ENCODE measurements at places on chromosomes 16 and 17.

DNA sequence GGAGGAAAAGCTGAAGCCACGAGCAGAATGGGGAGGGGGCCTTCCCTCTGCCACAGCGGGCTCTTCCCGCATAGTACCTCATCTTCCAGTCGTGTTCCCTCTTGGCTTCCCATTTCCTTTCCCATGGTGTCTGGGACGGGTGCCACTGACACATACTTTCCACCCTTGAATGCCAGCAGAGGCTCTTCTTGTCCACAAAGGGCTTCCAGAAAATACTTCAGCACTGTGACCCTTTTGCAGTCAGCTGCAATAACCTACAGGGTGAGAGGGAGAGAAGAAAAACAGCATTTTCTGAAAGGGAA is 30.7 kb downstream of the HIC1 start:
- DNase-seq, result no peak

- no peak for DNase-seq
Observed at GRCh38 chr16:10077861-10078260, 104.4 kb downstream of the GRIN2A start.

GRCh38 chr17:71067669-71068407 is 898.5 kb downstream of the KCNJ2 start:
- DNase-seq, result no peak

- peak; percentile 87 for DNase-seq
Observed at GRCh38 chr17:43832976-43833829, at the start of gene MPP3. Gene MPP3 (minus strand): TSS chr17:43833146. CDS start chr17:43831906, 1,240 bp downstream.

DNA sequence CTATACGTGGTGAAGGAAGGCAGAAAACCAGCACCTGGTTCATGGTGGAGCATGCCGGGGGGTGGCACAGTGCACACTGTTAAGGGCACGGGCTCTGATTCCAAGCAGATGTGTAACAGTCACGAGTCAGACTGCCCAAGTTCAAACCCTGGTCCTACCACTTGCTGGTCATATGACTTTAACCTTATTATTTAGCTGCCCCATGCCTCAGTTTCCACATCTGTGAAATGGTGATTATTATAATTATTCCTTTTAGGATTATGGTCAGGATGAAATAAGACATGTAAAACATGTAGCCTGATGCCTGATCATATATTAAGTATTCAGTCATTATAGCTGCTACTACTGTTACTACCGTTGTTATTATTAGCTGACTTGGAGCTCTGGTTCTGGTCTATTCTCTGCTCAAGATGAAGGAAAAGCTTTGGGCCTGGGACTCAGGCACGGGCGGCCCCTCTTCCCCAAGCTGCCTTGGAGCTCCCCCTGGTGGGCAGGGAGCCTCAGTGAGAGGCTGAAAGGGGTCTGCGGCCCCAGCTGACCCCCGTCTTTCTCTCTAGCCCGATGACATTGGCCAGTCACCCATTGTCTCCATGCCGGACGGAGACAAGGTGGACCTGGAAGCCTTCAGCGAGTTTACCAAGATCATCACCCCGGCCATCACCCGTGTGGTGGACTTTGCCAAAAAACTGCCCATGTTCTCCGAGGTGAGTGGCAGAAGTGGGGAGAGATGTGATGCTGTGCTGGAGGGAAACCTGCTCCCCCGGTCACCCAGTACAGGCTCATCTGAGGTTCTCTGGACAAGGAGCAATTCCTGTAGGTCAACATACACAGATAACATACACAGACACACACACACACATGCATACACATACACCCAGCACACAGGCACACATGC is 14.0 kb downstream of the NR1D1 start:
- DNase-seq, result no peak

DNA sequence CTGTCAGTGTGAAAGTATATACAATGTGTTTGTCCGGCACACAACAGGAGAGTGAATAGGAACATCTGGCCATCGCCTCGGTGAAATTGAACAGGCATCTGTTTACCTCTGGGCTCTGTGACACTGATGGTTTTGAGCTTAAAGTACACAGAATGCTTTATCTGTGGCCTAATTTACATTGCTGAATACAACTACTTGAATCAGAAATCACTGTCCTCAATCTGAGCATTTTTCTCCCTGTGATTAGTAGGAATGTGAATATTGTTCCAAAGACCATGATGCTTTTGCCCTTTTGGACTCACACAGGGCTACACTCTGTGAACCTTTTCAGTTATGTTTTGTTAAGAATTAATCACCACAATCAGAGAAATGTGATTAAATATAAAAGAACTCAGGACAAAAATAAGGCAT is 323.0 kb upstream of the TBX2 start:
- no peak for DNase-seq

- no peak for DNase-seq
Observed at GRCh38 chr17:82820278-82821251, 19.3 kb downstream of the ZNF750 start.

GRCh38 chr17:4389079-4389478 is 22.6 kb upstream of the UBE2G1 start:
- DNase-seq, result no peak

DNA sequence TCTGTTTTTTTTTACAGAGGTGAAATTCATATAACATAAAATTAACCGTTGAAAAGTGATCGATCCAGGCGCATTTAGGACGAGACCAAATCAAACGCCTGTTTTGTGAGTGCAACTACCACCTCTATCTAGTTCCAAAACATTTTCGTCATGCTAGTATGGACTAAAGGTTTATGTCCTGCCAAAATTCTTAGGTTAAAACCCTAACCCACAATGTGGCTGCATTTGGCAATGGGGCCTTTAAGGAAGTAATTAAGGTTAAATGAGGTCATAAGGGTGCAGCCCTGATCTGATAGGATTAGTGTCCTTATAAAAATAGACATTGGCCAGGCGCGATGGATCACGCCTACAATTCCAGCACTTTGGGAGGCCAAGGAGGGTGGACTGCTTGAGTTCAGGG is 32.8 kb upstream of the RCVRN start:
- no peak for DNase-seq

DNA sequence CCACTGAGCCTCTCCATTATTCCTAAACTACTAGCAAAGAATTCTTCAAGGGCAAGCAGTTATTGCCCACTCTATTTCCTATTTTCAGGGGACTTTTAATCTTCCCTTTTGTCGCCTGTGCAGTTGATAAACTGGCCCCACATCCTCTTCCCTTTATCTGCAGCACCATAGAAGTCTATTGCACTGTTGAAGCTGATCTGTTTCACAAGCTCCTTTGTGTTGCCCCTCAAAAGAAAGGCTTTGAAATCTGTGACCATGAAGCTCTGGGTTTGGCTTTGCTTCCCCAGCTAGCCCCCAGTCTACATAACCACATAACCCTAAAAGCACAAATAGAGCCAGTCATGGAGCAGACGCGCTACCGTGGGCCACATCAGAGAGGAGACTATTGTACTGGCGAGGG is 37.1 kb downstream of the CDRT15 start:
- DNase-seq, result no peak

- no peak for DNase-seq
Observed at GRCh38 chr16:10808850-10809249, 9.7 kb downstream of the TVP23A start.

DNA sequence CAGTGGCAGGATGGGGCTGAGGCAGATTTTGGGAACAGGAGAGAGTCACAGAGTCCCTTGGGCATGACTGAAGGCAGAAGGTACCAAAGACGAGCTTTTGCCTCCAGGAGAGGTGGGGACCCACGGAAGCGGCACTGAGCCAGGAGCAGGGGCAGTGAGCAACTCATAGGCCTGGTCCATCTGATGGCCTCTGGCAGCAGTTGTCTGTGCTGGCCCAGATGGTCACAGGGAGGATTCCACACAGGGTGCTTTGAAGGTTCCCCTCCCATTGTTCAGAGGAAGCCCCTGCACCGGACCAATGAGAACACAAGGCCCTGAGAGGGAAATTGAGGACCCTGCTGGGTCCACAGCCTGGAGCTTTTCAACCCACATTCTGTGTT is 360.3 kb upstream of the TNRC6C start:
- DNase-seq, result no peak

GRCh38 chr17:42467889-42468288 is 9.2 kb downstream of the ATP6V0A1 start:
- no peak for DNase-seq

DNA sequence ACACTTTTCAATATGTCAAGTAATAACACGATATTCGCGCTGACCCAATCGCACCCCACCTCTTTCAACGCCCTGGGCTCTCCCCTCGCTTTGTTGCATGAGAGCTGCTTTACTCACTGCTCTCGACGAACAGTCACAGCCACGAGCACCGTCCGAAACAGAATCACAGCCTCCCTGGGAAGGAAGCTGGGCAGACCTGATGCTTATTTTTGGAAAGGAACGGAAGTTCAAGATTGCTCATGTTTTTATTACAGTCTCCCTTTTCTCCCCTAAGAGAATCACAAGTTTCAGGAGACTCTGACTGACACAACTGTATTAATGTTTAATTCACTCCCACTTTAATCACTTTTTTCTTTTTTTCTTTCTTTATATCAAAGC is 67.8 kb downstream of the ANKRD11 start:
- no peak for DNase-seq

DNA sequence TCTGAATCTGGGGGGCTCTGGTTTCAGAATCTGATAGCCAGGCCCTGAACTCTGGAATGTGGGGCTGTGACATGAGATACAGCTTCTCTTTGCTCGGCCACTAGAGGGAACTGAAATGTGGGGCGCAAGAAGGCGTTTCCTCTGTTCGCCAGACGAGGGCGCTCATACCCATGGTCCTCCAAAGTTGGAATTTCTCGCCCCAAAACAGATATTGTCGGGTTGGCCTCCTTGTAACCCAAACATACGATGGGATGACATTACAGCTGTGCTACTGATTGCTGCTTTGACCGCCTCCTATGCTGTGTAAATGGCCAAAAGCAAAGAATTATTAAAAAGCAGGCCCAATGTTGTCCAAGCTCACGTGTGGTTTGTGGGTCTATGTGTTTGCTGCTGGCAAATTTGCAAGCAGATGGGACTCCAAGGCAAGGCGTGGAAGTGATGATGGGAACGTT is 13.1 kb upstream of the MSI2 start:
- DNase-seq, result peak; percentile 63

DNA sequence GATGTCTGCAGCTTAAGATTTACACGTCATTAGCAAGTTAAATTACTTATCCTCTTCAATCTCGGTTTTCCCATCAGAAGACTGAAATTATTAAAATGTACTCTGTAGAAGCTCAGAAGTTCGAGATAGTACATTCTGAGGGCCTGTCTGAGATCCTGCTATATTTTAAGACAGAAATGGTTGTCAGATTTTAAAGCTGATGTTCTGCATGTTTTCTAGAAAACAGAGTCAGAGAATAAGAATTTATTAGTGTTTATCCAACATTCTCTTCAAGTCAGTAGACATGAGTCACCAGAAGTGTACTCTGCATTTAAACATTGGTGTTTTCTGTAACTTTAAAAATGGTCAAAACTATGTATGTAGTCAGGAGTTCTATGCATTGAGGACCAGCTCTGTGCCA is 155.2 kb upstream of the MYOCD start:
- DNase-seq, result no peak

- DNase-seq, result no peak
Observed at GRCh38 chr16:49734331-49734730, 121.6 kb downstream of the ZNF423 start.

- no peak for DNase-seq
Observed at GRCh38 chr16:80993307-80993706, 13.4 kb downstream of the CMC2 start.

GRCh38 chr16:3797904-3798811 is 80.8 kb upstream of the TRAP1 start:
- no peak for DNase-seq

DNA sequence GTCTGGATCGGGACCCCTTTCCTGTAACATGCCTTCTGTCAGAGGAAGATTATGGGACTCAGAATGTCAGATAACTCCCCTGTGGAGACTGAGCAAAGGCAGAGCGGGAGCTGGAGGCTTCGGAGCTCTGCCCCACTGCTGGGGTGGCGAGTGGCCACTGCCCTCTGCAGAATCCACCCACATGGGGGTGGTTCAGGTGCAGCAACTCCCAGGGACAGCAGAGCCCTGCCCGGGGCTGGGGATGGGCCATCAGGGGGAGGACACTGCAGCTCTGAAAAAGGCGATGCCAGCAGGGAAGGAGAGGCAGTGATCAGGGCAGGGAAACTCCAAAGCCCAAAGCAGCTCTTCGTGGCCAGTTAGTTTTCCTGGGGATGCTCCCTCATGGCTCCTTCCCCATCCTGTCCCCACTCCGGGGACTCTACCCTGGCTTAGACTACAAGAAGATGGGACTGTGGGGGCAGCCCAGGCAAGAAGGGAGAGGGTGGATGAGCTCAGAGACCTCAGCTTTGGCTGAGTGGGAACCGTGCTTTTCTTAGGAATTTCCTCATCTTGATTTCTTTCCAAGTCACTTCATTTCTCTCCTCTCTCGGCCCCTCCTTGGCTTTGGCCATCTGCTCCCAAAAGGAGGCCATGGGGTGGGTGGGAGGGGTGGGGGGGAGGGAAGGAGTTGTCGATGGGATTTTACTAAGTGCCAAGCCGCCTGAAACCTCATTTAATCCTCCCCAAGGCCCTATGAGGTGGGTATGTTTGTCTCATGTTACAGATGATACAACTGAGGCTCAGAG is 4.0 kb downstream of the CA4 start:
- no peak for DNase-seq

GRCh38 chr17:80545499-80545826 is 825 bp downstream of the RPTOR start:
- no peak for DNase-seq

- peak; percentile 60 for DNase-seq
Observed at GRCh38 chr17:73956595-73957465, 246.6 kb upstream of the RPL38 start.

GRCh38 chr17:68759343-68760140 is 158.4 kb upstream of the FAM20A start:
- peak; percentile 52 for DNase-seq

GRCh38 chr17:66980896-66981295 is 16.4 kb downstream of the CACNG4 start:
- no peak for DNase-seq

GRCh38 chr17:56690441-56691291 is 97.2 kb downstream of the NOG start:
- no peak for DNase-seq

DNA sequence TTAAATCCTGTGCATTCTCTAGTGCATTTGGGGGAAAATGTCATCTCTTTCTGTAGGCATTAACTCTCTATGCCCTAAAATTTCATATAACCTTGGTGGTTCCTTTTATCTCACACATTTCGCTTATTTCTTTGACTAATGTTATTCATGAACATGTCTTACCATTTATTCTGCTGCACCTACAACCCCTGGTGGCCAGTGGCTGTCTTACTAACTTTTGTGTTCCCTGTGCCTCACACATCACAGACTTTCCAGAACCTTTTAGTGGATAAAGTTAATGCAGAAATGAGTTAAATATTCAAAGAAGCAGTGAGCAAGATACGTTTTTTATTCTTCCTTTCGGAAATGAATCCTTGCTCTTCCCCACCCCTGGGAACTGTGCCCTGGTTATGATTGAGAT is 111.9 kb downstream of the CDH13 start:
- no peak for DNase-seq

All from frontal cortex (tissue), 4 donors.